SHP77 (cell line): ENCODE measurements at places on chromosomes 12 and 14.

DNA sequence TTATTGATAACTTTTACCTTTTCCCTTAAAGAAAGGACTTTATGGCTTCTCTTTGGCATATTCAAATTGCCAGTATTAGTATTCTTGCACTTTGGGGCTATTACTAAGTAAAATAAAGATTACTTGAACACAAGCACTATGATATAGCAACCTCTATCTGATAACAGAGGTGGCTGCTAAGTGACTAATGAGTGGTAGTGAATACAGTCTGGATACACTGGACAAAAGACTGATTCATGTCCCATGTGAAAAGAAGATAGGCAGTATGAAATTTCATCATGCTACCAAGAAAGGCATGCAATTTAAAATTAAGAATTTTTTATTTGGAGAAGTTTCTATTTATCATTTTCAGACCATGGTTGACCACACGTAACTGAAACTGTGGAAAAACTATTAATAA lies 399.9 kb downstream of the FSCB start:
- no peak for DNase-seq

DNA sequence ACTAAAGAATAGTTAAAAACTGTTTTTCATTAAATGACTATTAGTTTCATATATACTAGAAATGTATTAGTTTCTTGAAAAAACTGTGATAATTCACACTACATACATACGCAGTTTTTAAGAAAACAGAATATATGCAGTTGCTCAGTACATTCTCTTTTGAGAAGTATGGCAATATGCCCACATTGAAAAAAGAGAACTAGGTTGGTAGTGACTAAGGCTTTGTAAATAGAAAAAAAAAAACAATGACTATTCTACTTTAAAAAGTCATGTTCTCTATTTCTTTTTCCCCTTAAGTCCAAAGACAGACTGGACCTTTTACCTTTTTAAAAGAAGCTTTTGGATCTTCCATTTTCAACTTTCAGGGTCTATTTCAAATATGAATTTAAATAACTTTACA lies 25.0 kb downstream of the SNX6 start:
- no peak for DNase-seq

GRCh38 chr12:97173688-97174410 lies 266.8 kb downstream of the NEDD1 start:
- DNase-seq, result no peak

- DNase-seq, result no peak
Measured at GRCh38 chr14:51368721-51369163, 128.7 kb downstream of the TMX1 start.

DNA sequence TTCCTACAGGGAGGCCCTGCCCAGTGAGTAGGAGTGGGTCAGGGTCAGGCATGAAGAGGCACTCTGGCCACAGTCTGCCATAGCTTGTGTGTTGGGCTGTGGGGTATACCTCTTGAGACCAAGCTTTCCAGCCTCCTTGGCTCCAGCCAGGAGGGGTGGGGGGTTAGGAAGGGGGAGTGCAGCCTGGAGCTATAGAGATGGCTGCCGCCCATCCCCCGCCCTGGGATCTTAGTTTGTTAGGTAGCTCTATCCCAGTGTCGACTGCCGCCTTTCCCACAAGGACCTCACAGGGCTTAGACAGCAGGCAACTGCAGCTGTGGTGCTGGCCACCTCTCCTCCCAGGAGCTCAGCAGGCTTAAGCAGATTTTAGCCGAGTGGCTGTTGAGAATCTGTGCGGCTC lies 216.4 kb downstream of the PLCZ1 start:
- DNase-seq, result no peak

DNA sequence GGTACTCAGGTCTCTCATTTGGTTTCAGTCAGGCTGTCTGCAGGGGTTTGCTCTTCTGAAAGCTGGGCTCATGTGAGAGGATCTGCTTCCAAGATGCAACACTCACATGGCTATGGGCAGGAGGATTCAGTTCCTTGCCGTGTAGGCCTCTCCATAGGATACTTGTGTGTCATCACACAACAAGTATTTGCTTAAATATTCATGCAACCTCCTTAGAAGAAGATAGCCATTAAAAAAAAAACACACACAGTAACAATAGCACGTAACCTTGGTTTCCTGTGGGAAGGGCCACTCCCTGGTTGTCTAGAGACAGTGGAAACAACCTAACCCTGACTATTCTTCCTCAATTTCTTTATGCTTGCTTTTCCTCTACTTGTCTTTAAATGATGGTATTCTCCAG lies 31.8 kb upstream of the CLEC4E start:
- DNase-seq, result no peak

DNA sequence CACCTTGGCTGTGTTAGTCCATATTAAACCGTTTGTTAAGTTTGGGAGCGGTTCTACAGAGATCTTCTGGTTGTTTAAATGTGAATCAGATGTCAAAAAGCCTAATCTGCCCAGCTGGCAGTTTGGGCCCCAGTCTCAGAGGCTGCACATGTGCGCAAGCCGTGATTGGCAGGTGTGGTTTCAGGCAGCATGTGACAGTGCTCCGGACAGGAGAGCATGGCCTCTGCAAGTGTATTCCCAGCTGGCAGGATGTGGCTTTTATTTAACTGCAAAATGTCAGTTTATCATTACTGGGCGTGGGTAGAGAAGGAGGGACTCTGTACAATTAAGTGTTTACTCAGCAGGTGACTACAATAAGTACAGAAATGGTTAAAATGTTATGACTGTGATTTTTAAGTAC lies 77.5 kb downstream of the PELI2 start:
- DNase-seq, result peak; percentile 93

- DNase-seq, result no peak
Measured at GRCh38 chr12:84502180-84502860, 410.3 kb downstream of the SLC6A15 start.

GRCh38 chr12:89960607-89961394 lies 252.2 kb upstream of the ATP2B1 start:
- DNase-seq, result no peak

DNA sequence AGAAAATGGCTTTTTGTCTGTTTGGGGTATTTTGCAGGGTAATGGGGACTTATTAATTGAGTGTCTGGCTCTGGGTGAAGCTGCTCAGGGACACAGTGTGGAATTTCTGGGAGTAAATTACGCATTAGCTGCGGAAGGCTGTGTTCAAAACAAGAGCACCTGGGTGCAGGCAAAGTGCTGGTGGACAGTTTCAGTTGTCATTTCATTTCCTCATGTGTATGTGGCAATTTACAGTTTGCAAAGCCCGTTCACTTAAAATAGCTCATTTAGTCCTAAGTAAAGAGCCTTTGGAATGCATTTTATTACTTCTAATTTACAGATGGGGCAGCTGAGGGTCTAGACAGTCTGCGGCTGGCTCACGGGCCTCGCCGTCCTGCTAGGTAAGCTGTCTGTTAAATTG lies 546.8 kb downstream of the BCL11B start:
- no peak for DNase-seq

DNA sequence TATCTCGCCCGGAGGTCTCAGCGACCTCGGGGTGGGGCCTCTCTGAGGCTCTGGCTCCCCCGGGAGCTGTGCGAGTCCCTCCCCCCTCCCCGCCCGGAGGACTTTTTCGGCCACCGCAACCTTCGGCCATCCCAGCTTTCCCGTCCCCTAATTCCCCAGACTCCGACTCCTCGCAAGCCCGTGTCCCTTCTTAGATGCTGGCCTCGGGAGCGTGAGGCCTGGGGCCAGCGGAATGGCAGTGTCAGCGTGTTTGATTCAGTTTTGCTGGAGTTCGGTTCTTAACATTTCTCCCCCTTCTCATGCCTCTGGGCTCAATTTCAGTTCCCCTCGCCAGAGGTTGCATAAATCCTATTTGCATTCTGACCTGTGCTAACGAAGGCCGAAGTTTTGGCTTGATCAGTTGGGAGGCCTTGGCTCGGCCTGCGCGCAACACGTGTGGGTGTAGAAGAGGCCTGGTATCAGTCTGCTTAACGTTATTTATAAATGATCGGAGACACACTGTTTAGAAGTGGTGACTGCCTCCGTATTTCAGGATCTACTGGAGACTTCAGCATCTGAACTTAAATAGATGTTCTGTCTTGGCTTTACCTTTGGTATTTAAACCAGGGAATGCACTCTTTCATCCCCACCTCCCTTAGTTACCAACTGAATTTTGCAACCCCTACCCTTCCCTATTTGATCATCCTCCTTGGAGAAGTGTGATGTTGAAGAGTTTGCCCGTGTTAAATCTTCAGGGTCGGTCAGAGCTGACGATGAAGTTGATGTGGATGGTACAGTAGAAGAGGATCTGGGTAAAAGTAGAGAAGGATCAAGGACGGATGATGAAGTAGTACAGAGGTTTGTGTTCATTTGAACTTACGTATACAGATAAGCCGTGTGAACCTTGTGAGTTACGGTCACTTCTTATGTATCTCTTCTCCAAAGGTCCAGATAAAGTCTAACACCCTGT lies 851 bp downstream of the HSP90B1 start:
- DNase-seq, result no peak

DNA sequence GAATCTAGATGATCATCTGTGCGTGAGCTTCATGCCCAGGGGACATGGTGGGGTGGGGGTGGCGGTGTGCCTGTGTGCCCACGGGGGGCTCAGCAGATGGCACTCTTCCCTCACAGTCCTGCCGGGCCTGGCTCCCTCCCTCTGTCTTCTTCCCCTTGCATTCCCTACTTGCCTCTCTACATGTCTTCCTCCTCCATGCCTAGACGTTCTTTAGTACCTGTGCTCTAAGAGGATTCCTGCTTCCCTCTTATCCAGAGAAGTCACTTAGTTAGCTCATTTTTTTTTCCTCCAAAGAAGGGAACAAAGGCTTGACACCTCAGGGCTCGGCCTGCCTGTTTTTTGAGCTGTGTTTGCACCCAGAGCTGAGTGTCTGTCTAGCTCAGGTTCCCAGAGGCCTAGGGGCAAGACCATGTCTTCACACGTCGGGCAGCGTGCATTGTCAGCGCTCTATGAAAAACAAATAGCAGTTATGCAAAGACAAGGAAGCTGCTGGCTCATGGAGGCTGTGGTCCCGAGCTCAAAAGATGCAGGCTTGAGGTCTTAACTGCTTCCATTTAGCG lies 48.8 kb downstream of the NINJ2 start:
- DNase-seq, result no peak

GRCh38 chr12:77218278-77218677 lies 152.9 kb upstream of the E2F7 start:
- DNase-seq, result no peak

- no peak for DNase-seq
Measured at GRCh38 chr12:42234970-42235369, 3.1 kb downstream of the YAF2 start.

- no peak for DNase-seq
Measured at GRCh38 chr12:96140174-96140573, 54.0 kb upstream of the ELK3 start.

DNA sequence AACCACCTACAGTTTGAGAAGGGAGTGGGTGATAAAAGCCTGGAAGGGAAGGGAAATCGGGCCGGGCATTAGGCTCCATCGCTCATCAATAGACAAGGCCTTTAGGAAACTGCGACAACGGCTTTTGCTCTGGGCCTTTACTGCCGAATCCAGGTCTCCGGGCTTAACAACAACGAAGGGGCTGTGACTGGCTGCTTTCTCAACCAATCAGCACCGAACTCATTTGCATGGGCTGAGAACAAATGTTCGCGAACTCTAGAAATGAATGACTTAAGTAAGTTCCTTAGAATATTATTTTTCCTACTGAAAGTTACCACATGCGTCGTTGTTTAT lies 261 bp upstream of the RNU7-1 start:
- peak; percentile 56 for DNase-seq

DNA sequence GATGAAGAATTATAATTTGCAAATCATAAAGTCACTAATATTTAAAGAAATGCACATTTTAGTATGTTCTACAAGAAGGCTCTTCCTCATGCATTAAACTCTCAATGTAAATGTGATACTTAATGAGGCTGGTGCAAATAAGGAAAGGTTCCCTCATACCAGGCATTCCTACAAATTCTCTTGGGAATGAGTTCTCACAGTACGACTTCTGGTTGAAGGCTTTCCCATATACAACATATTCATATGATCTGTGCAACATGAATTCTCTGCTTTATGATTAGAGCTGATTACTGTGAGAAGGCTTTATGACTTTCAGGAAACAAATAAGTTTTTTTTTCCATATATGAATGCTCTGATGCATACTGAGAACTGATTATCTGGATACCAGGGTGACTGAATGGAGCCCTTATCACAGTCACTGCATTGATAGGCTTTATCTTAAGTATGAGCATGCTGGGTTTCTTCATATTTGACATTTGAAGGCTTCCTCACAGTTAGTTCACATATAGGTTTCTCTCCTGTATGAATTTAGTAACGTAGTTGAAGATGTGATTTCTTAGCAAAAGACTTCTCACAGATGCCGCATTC lies 293.9 kb downstream of the RAD51B start:
- DNase-seq, result no peak

DNA sequence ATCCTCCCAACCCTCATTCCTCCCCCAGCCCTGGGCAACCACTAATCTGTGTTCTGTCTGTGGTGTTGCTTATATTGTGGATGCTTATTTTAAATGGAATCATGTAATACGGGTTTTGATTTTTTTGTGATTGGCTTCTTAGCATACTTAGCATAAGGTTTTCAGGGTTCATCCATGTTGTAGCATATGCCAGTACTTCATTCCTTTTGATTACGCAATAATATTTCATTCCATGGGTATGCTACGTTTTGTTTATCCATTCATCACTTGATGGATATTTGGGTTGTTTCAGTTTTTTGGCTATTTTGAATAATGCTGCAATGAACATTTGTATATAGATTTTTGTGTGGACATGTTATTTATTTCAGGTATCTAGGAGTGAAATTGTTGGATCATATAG lies 82.9 kb downstream of the TSPAN9 start:
- DNase-seq, result no peak

GRCh38 chr14:22544881-22545420 lies 44.1 kb downstream of the DAD1 start:
- DNase-seq, result no peak

DNA sequence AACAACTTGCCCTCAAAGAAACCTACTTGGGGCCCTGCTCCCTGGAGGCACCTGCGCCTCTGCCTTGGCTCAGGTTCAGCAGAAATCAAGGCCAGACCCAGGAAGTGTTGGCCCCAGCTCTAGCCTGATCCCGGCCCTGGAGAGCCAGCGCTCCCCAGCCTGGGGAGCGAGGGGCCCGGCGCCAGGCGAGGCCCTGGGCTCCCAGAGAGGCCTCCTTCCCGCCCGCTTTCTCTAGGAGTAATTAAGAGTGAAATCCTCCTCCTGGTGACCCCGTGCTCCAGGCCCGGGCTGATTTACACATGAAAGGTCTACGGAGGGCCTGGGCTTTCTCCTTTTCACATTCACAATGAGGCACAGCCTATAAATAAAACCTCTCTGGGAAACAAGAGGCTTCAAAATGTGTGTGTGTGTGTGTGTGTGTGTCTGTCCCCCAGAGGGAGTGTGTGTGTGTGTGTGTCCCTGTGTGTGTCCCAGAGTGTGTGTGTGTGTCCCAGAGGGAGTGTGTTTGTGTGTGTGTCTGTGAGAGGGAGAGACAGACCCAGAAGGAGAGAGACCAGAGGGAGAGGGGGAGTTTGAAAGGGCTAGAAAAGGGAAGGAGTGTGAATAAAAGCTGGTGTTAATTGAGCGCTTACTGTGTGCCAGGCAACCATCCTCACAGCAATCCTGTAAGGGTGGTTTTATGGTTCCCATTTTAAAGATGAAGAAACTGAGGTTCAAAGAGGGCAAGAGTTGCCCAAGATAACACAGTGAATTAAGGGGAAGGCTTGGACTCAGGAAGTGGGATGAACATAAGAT lies 23.8 kb upstream of the COX6A1 start:
- DNase-seq, result peak; percentile 55

- no peak for DNase-seq
Measured at GRCh38 chr12:129961856-129962255, 58.0 kb upstream of the TMEM132D start.
